T-cell (primary cell): ENCODE measurements at places on chromosomes 12 and 14.

DNA sequence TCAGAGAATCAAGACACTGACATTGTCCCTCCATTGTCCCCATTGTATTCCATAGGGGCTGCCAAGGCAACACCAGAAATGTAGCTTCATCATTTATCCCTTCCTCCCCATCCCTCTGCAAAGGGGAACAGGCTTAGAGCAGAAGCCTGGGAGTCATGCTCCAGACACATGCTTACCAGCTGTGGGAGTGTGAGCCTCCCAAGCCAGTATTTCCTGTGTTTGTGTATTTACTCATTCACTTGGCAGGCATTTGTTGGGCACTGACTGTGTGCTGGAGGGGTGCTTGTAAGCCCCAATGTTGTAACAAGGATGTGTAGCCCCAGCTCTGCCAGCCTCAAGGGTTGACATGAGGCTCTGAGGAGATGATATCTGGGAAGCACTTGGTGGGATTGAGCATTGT is 46.0 kb upstream of the TCL1A start:
- DNase-seq = no peak

GRCh38 chr12:45633733-45634132 is 95.8 kb upstream of the ARID2 start:
- DNase-seq = no peak

- DNase-seq = no peak
Measured at GRCh38 chr14:28952666-28953065, 186.1 kb downstream of the FOXG1 start.

GRCh38 chr12:40034156-40034555 is 71.7 kb downstream of the SLC2A13 start:
- DNase-seq = no peak

DNA sequence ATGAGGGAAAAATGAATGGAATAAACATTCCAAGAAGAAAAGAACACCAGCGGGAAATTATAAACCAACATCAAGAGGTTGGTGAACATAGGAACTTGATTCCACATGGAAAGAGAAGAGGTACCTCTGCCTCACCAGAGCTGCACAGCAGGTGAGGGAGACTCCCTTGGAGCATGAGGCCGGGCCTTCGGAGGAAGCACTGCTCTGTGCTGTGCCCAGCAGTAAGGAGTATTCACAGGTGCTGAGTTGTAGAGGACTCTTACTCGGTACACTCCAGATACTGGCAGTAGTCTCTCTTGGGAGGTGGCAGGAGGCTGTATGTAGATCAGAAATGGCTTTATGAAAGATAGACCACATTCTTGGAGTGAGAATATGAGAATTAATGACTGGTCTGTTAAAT is 76.0 kb downstream of the NPAS3 start:
- no peak for DNase-seq
